ENCODE measurements at places on chromosomes 5 and 9.

- peak; percentile 13 for DNase-seq
Measured at GRCh38 chr5:8340739-8341344, 471.9 kb downstream of the MTRR start.

DNA sequence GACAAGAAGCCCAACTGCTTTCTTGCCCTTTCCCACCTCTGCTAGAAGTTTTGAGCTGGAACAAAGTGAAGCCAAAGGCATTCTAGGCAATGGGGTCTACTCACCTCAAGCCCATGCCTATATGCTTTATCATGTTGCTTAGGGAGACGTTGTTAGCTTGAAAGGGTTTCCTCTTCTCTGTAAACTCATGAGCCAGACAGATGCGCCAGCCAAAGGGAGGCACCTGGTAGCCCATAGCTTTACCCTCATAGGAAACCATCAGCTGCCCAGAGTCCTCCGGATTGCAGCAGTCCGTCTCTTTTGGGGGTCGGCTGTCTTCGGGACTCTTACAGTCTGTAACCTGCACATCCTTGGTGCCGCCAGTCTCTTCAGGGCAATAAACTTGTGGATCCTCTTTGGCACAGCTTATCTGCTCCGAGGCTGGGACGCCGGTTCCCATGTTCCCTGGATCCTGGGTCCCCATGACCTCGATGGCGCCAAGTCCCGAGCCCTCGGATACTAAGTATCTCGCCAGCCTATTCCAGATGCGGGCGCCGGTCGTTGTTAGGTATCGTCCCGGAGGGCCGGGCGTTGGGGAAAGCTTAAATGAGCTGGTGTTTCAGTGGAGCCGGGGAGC, 678 bp downstream of the GBA2 start:
- DNase-seq: peak; percentile 60

DNA sequence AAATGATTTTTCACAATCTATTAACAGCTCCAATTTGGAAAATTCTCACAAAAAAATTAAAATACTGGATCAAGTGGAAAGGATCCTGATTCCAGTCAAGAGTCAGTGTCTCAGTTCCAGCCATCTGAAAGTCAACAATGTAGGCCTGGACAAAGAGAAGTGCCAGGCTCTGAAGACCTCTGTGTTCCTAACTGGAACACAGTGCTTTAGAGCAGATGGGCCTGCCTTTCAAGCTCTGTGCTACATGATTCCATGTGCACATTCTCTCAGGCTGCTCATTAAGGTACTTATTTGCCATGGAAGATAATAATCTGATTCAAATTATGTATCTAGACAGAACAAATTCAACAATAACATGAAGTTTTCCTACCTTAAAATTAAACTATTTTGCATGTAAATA, 30.2 kb upstream of the ALDH1A1 start:
- DNase-seq: no peak

DNA sequence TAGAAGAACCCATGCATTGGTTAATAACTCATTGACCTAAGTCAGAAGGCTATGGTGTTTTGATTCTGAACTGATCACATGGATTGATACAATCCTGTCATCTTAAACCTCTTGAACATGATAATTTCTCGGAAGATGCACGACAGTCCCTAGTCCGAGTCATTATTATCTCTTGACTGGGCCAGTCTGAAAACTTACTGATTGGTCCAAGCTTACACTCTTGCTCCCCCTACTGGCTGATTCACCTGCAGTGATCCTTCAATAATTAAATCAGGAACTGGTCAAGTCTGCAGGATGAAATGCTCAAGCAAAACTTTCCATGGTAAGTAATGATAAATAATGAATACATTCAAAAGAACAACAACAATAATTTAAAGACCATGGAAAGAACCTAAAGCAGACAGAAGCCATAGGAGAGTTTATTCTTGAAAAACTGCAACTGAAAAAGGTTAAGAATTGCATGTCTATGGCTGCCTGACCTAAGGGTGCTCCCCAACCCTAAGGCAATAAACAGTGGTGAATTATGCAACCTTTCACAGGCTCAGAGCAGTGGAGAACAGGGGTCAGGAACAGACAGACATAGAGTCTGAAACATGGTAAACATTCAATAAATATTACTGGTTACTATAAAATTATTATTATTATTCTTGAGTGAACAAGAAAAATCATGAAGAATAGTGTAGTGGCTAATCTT, 79.3 kb downstream of the BRINP1 start:
- peak; percentile 70 for DNase-seq

GRCh38 chr5:983238-983524, 25.4 kb upstream of the NKD2 start:
- DNase-seq: no peak

DNA sequence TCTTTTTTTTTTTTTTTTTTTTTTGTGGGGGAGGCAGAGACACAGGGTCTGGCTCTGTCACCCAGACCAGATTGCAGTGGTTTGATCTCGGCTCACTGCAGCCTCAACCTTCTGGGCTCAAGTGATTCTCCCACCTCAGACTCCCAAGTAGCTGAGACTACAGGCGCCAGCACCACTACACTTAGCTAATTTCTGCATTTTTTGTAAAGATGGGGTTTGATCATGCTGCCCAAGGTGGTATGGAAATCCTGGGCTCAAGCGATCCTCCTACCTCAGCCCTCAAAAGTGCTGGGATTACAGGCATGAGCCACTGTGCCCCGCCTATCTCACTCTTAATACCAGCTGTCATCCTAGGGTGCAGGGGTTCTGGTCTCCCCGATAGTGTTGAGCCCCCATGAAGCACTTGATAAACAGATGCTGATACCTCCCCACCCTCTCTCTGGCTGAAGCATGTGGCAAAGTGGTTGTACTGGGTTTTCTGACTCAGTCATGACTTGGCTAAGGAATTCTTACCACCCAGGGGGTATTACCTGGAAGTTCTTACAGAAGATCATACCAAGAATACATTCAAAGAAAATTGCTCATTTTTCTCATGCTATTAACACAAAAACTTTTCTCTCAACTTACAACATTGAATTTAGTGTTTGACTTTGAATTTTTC, 110.2 kb upstream of the DAPK1 start:
- no peak for DNase-seq

GRCh38 chr5:89255845-89256463, 373.0 kb upstream of the MEF2C start:
- peak; percentile 87 for DNase-seq

GRCh38 chr5:148967783-148968182, 95.1 kb downstream of the SH3TC2 start:
- DNase-seq: no peak

- no peak for DNase-seq
Measured at GRCh38 chr9:3415906-3416305, 109.9 kb downstream of the RFX3 start.

- no peak for DNase-seq
Measured at GRCh38 chr9:134623258-134624066, 18.1 kb upstream of the COL5A1 start.

DNA sequence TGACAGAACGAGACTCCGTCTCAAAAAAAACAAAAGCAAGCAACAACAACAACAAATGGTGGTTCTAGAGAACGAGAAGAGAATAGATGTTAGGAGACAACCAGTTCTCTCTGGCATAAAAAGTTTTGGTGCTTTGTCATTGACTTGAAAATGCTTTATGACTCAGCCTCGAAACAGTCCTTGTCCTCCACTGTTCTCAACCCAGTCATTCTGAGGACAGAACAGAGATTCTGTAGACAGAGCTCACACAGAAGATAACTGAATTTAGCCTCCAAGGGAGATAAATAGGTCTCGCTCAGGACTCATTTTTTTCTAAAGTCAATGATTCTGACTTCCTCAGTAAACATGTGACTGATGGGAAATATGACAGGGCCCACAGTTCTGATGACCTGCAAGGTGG, 76.0 kb upstream of the FSTL4 start:
- no peak for DNase-seq

DNA sequence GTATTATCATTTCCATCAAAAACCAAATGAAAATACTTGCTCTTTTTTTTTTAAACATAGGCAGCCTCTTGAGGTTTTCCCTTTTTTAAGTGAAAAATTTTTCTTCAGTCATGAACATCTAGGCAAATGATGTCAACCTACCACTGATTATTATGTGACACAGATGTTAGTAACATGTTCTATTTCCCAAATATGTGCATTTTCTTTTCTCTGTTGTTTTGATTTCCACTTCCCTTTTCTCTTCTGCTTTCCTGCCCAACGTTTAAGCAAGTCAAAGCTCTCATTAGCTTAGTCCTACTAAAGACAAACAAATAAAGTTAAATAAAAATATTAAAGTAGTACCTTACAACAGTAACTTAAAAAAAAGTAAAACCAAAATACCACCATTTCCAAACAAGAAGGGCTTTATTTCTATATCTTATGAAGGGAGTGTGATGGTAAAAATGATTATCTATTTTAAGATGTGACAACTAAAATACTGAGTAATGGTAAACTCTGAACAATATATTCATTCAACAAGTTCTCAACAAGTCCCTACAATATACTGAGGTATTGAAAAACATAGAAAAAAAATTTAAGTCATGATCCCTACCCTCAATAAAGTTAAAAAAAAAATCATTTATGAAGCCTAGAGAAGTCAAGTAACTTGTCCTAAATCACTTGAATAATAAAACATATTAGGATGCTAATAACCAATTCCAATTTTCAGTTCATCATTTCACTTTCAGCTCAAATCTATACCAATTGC, 9.4 kb downstream of the SLC38A9 start:
- DNase-seq: peak; percentile 18

DNA sequence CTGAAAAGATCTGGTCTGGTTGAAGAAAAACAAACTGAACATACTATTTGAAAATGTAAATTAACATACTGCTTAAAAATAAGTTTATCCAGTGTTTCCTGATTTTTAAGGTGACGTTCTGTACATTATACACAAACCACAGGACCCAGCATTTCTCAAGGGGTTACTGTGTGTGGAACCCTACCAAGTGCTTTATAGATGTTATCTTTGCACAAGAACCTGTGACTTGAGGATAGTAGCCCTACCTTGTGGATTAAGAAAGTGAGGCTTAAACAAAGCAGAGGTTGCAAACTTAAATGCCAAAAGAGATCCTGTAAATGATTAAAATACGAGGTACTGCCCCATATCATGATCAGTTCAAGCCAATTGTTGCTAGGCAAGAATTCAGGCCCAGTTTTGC, 4.7 kb downstream of the KLF9 start:
- DNase-seq: no peak
